ENCODE measurements at places on chromosomes 5 and 9. TPM values are rescaled to one million over a fixed set of nuclear protein-coding genes. Genes with fewer than 3 reads are reported as not detected.

GRCh38 chr5:95317687-95318086 is 32.8 kb upstream of the MCTP1 start:
- no peaks in the 10 kb centered on the region for H3K36me3 ChIP-seq
- H3K27ac ChIP-seq = no peak overlapping the region
- no peaks in the 10 kb centered on the region for H3K27me3 ChIP-seq
- H3K4me3 ChIP-seq = no peak overlapping the region

GRCh38 chr5:15757103-15757502 is 257.1 kb downstream of the FBXL7 start:
- no peak overlapping the region for H3K27ac ChIP-seq
- H3K36me3 ChIP-seq = no peaks in the 10 kb centered on the region
- H3K4me3 ChIP-seq = no peak overlapping the region
- no peaks in the 10 kb centered on the region for H3K4me1 ChIP-seq
- H3K27me3 ChIP-seq = no peaks in the 10 kb centered on the region
- no peak for DNase-seq

DNA sequence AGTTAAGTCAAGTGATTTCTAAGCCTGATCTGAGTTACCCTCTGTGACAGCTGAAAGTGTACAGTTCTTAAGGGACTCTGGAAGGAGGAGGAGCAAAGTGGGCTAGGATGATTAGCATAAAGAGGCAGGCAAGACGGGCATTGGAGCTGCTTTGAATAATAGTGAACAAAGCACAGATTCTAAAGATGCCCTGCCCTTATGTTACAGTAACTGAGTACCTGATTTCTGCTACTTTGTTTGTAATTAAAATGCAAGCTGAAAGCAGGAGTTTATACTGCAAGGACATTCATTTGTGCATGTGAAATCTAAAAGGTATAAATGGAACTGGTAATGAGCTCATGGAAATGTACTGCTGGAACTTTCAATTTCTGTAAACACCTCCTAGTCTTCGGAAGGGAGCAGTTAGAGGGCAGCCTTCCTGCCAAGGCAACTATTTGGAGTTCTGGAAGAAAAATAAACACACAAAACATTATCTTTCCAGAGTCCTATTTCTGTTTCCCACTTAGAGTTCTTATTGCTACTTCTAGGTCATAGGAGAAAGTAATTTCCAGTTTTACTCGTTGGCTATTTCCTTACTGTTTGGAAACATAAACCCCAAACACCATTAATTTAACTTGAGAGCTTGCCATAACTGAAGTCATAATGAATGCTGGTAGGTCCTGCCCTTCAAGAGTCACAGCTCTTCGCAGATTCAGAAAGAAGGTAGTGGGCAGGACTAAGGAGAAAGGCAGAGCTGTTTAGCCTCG is at the start of gene RANBP3L:
RANBP3L (minus strand) TSS at position 45 of the 746 bp plus-strand sequence. CDS start 486 bp downstream, outside the sequence.
- H3K27ac ChIP-seq = no peak within 1 kb of the TSS
- no peak for DNase-seq
- H3K27me3 ChIP-seq = no peaks in the 10 kb centered on the region
- no peak within 1 kb of the TSS for H3K4me3 ChIP-seq
- no peaks in the 10 kb centered on the region for H3K36me3 ChIP-seq

GRCh38 chr5:3542158-3542557 is 53.5 kb upstream of the IRX1 start:
- peaks cover 4% of the 10 kb centered on the region for H3K27me3 ChIP-seq
- no peaks in the 10 kb centered on the region for H3K4me1 ChIP-seq
- H3K36me3 ChIP-seq = no peaks in the 10 kb centered on the region
- DNase-seq = no peak

- H3K36me3 ChIP-seq = peaks cover 13% of the 10 kb centered on the region
- H3K27ac ChIP-seq = no peak overlapping the region
- H3K27me3 ChIP-seq = no peaks in the 10 kb centered on the region
- DNase-seq = no peak
- peaks cover 38% of the 10 kb centered on the region for H3K4me1 ChIP-seq
- no peak overlapping the region for H3K4me3 ChIP-seq
These were observed 41.5 kb downstream of the DCP2 start for GRCh38 chr5:113017881-113018635.

The SLC24A2 gene
- total RNA-seq = not detected

- no peak for DNase-seq
- no peak overlapping the region for H3K27ac ChIP-seq
- no peaks in the 10 kb centered on the region for H3K27me3 ChIP-seq
- no peaks in the 10 kb centered on the region for H3K4me1 ChIP-seq
- no peaks in the 10 kb centered on the region for H3K36me3 ChIP-seq
These were observed 18.1 kb upstream of the ZBTB34 start for GRCh38 chr9:126842220-126842842.

- no peaks in the 10 kb centered on the region for H3K27me3 ChIP-seq
- no peaks in the 10 kb centered on the region for H3K4me1 ChIP-seq
- H3K36me3 ChIP-seq = no peaks in the 10 kb centered on the region
- no peak for DNase-seq
- no peak overlapping the region for H3K27ac ChIP-seq
- no peak overlapping the region for H3K4me3 ChIP-seq
These were observed 968.8 kb downstream of the TLE1 start for GRCh38 chr9:80720579-80720978.

- no peaks in the 10 kb centered on the region for H3K27me3 ChIP-seq
- no peak overlapping the region for H3K27ac ChIP-seq
- DNase-seq = no peak
- H3K4me1 ChIP-seq = no peaks in the 10 kb centered on the region
- H3K4me3 ChIP-seq = no peak overlapping the region
These were observed 30.4 kb downstream of the CAMSAP1 start for GRCh38 chr9:135876936-135877335.

DNA sequence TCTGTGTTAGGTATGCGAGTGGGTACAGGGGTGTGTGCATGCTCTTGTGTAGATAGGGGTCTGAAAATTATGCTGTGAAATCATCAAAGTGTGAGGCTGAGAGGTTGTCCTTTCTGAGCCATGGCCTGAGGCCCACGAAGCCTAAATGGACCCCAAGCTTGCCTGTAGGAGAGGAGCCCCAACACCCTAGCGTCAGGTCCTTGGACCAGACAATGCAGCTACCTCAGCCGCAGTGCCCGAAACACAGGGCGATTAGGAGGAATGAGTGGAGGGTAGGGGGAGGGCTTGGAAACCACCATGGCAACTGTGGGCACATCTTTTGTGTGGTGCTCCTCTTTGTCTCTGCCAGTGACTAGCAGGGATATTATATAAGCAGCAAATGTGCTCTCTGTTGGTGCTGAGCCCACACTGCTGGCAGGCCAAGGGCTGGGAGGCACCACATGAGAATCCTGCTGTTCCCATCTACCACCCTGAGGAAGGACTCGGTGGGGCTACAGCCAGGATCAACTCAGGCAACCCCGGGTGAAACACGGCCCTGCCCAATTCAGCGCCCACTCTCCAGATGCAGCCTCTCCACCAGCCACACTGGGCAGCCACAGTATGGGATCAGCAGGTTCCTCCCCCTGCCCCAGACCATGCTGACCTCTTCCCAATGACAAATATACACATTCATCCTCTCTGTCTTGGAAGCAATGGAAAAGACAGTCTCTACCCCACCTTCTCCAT is 84.6 kb upstream of the FSTL4 start:
- H3K4me1 ChIP-seq = no peaks in the 10 kb centered on the region
- no peaks in the 10 kb centered on the region for H3K36me3 ChIP-seq
- no peak overlapping the region for H3K27ac ChIP-seq
- no peaks in the 10 kb centered on the region for H3K27me3 ChIP-seq

- H3K27ac ChIP-seq = no peak overlapping the region
- H3K27me3 ChIP-seq = no peaks in the 10 kb centered on the region
- no peaks in the 10 kb centered on the region for H3K36me3 ChIP-seq
- DNase-seq = no peak
- H3K4me3 ChIP-seq = no peak overlapping the region
These were observed 25.2 kb upstream of the NREP start for GRCh38 chr5:111782216-111782615.

DNA sequence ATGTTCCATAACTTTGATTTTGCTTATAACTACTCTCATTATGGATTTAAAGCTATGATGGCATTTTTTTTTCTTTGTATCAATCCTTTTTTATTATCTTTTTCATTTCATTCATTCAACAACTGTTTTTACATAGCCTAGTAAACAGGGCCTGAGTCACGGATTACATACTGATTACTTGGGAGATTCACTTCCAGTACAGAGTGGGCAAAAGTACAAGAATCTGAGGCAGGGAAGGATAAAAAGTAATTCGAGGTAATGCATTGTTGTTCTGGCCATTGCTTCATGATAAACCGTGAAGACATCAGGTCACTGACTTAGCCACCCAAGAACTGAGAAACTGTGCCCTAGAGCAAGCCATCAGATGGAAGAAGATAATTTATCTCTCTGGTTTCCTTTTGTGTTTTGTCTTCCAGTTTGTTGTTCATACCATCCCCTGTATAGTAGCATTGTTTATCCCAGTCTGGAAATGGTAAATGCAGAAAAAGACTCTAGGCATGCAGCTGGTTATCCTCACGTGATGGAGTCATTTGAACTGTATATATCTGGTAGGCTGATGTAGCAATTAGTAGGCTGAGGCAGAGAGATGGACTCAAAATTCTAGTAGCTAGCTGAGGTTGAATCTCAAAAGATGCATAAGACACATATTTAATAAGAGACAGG is 145.6 kb downstream of the CNTLN start:
- no peak for DNase-seq
- no peaks in the 10 kb centered on the region for H3K36me3 ChIP-seq
- H3K27ac ChIP-seq = no peak overlapping the region
- no peak overlapping the region for H3K4me3 ChIP-seq
- no peaks in the 10 kb centered on the region for H3K27me3 ChIP-seq

DNA sequence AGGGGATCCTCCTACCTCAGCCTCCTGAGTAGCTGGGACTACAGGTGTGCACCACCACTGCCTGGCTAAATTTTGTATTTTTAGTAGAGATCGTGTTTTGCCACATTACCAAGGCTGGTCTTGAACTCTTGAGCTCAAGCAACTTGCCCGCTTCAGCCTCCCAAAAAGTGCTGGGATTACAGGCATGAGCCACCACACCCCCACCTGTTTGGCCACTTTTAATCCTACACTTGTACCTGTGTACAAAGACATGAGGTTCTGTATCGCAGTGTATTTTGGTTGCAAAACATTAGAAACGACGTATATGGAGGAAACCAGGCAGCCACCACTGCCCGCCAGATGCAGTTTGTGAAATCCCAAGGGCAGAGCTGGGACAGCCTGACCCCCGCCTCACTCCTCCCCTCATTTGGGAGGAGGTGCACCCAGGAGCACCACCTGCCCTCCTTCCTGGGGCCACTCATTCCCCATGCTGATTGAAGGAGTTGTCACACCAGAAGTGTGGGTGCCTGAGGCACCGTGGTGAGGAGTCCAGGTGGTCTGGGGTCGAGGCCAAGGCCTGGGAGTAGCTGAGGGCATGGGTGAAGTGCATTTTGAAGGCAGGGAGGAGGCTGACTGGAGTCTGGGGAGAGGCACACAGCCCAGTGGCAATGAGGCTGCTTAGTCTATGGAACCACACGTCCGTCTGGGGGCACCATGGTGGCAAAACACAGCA is 39.3 kb upstream of the OLFM1 start:
- H3K27me3 ChIP-seq = no peaks in the 10 kb centered on the region
- DNase-seq = no peak
- H3K4me1 ChIP-seq = no peaks in the 10 kb centered on the region

- no peaks in the 10 kb centered on the region for H3K27me3 ChIP-seq
- H3K4me1 ChIP-seq = no peaks in the 10 kb centered on the region
- H3K4me3 ChIP-seq = no peak overlapping the region
- H3K27ac ChIP-seq = no peak overlapping the region
- H3K36me3 ChIP-seq = no peaks in the 10 kb centered on the region
These were observed 57.0 kb upstream of the FSD1L start for GRCh38 chr9:105390871-105391270.

DNA sequence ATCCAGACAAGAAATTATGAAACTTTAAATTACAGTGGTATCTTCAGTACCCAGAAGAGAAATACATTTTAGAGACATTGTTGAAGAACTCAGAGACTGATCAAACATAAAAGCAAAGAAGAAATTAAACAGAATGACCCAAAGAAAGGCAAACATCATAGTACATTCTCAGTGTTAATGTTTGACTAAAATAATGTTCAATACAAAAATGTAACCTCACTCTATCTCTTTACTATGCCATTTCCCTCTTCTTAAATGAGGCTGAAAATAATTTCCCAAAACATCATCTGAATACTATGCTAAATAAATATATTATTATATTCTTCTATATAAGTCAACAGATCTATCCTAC is 22.8 kb downstream of the TMEM161B start:
- H3K4me3 ChIP-seq = no peak overlapping the region
- H3K36me3 ChIP-seq = no peaks in the 10 kb centered on the region
- no peak for DNase-seq
- H3K27ac ChIP-seq = no peak overlapping the region
- peaks cover 6% of the 10 kb centered on the region for H3K4me1 ChIP-seq

DNA sequence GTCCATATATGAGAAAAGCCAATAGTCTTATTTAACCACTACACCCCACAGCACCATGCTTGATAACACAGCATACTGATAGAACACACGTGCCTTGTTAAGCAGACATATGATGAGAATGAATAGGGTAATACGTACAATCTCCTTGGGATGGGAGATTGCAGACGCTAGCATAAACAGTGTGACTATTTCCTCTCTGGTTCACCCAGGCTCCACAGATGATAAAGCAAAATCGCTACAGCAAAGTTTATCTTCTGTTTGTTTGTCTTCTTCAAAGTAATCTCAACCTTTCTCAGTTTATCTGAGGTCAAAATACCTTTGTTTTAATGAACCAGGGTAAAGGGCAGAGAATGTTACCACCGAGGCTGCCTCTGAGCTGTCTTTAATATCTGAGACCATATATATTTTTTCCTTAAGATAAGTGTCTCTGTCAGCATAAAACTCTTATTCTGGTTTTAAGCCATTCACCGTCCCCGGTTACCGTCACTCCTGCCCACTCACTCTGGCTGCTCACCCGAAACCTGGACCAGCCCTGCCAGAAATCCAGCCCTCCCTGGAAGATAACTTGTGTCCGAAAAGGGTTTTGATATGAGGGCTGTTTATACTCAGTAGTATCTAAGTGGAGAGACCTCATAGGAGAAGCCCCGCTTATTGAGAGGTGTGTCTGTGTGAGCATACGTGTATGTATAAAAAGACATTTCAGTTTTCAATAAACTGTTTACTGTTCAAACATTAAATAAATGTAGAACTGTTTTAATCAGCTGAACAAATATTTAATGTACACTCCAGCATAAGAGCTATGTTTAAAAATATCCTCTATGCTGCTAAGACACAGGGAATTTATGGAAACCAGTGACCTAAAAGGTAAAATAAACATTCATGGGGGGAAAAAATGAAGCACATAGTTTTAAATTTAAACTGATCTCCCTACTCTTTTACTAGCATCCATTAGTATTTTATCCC is 465.4 kb downstream of the RASEF start:
- H3K4me3 ChIP-seq = no peak overlapping the region
- H3K36me3 ChIP-seq = no peaks in the 10 kb centered on the region
- no peak overlapping the region for H3K27ac ChIP-seq
- no peaks in the 10 kb centered on the region for H3K4me1 ChIP-seq
- DNase-seq = no peak
- H3K27me3 ChIP-seq = no peaks in the 10 kb centered on the region

DNA sequence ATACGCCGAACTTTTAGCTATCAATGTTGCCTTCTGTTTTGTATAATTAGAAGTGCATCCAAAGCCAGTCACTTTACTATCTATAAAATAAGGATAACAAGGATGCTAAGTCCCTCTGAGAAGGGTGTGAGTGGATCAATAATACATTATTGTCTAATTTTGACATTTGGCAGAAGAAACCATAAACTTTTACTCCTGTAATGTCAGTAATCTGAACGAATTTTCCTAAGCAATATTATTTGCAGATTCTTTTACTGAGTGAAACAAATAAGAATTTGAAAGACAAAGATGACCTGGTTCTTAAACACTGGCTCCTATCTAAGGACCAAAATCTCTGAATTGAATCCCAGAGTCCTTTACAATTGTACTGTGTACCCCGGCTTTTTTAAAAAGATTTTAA is 126.6 kb upstream of the TMEM161B start:
- H3K4me1 ChIP-seq = no peaks in the 10 kb centered on the region
- no peaks in the 10 kb centered on the region for H3K36me3 ChIP-seq
- no peaks in the 10 kb centered on the region for H3K27me3 ChIP-seq
- no peak overlapping the region for H3K27ac ChIP-seq
